ENCODE measurements at places on chromosomes 3 and 15. TPM values are rescaled to one million over a fixed set of nuclear protein-coding genes. Genes with fewer than 3 reads are reported as not detected.

SNRPN gene
- 70.5 TPM for total RNA-seq

- no peak for DNase-seq
- peaks cover 3% of the 10 kb centered on the region for H3K27me3 ChIP-seq
- H3K4me1 ChIP-seq = no peaks in the 10 kb centered on the region
- H3K4me3 ChIP-seq = no peak overlapping the region
- H3K36me3 ChIP-seq = no peaks in the 10 kb centered on the region
These were observed 130.9 kb downstream of the DTWD1 start for GRCh38 chr15:49751751-49752150.

CPB1 gene
- total RNA-seq = not detected

- DNase-seq = no peak
- no peak overlapping the region for H3K27ac ChIP-seq
- H3K27me3 ChIP-seq = peaks cover 1% of the 10 kb centered on the region
- peaks cover 7% of the 10 kb centered on the region for H3K4me1 ChIP-seq
These were observed 113.5 kb upstream of the BHLHE40 start for GRCh38 chr3:4865714-4866113.

GRCh38 chr3:46707601-46708011 lies 6.4 kb downstream of the TMIE start:
- H3K36me3 ChIP-seq = no peaks in the 10 kb centered on the region
- H3K27ac ChIP-seq = no peak overlapping the region
- peaks cover 11% of the 10 kb centered on the region for H3K4me1 ChIP-seq
- no peak for DNase-seq
- H3K27me3 ChIP-seq = peaks cover 26% of the 10 kb centered on the region
- H3K4me3 ChIP-seq = no peak overlapping the region

A4GNT gene
- not detected for total RNA-seq

- no peaks in the 10 kb centered on the region for H3K4me1 ChIP-seq
- H3K36me3 ChIP-seq = no peaks in the 10 kb centered on the region
- peaks cover 2% of the 10 kb centered on the region for H3K27me3 ChIP-seq
- no peak overlapping the region for H3K27ac ChIP-seq
These were observed 15.6 kb upstream of the IGSF10 start for GRCh38 chr3:151476344-151477018.

CPN2 gene
- 0.37 TPM for total RNA-seq
